GF-D8 (cell line): ENCODE measurements at places on chromosomes 4 and X.

- no peak for DNase-seq
Observed at GRCh38 chrX:79133904-79134303, 10.6 kb upstream of the GPR174 start.

- DNase-seq: no peak
Observed at GRCh38 chr4:126705266-126705665, 927.5 kb upstream of the INTU start.

DNA sequence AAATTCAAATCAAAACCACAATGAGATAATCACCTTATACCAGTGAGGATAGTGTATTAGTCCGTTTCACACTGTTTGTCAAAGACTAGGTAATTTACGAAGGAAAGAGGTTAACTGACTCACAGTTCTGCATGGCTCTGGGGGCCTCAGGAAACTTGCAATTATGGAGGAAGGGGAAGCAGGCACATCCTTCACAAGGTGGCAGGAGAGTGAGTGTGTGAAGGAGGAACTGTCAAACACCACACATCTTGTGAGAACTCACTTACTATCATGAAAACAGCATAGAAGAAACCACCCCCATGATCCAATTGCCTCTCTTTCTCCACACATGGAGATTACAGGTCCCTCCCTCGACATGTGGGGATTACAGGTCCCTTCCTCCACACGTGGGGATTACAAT is 54.7 kb upstream of the TRPC5 start:
- DNase-seq: no peak

- DNase-seq: no peak
Observed at GRCh38 chr4:8205241-8205707, 6.2 kb downstream of the SH3TC1 start.

DNA sequence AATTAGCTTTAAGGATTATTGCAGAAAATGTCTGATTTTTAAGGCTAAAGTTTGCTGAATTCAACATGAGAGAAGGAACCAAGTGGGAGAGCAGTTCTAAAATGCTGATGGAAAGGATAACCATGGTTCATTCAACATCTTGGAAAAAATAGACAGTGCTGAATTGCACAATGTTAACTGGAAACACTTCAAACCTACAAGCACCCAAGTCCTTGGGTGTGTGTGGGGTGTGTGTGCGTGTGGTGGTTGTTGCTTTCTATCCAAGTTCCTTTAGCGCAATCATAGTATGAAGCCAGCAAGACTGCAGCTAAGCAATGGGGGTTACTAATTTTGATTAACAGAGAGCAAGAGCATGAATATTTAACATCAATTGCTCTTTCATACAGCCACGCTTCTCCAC is 29.3 kb upstream of the SCOC start:
- no peak for DNase-seq

- DNase-seq: no peak
Observed at GRCh38 chrX:63434665-63435064, 83.5 kb upstream of the SPIN4 start.

GRCh38 chr4:169030562-169030982 is 20.5 kb upstream of the CBR4 start:
- no peak for DNase-seq

- DNase-seq: no peak
Observed at GRCh38 chrX:2430265-2430825, 70.4 kb downstream of the DHRSX start.

DNA sequence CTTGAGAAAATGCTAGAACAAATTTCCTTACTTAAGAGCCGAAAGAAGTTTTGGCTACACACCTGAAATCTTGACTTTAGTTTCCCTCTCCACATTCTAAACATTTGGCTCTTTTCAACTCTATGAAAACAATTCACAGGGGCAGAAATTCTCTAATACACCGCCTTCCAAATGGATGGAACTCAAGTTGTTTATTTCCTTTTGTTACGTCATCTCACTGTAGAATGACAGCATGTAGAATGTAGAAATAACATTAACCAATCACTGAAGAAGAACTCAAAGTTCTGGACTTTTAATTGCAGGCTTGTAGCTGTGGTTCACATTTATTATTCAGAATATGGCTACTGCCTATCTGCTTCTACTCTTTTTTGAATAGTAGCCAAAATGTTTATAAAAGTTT is 1.9 kb downstream of the DMP1 start:
- no peak for DNase-seq

DNA sequence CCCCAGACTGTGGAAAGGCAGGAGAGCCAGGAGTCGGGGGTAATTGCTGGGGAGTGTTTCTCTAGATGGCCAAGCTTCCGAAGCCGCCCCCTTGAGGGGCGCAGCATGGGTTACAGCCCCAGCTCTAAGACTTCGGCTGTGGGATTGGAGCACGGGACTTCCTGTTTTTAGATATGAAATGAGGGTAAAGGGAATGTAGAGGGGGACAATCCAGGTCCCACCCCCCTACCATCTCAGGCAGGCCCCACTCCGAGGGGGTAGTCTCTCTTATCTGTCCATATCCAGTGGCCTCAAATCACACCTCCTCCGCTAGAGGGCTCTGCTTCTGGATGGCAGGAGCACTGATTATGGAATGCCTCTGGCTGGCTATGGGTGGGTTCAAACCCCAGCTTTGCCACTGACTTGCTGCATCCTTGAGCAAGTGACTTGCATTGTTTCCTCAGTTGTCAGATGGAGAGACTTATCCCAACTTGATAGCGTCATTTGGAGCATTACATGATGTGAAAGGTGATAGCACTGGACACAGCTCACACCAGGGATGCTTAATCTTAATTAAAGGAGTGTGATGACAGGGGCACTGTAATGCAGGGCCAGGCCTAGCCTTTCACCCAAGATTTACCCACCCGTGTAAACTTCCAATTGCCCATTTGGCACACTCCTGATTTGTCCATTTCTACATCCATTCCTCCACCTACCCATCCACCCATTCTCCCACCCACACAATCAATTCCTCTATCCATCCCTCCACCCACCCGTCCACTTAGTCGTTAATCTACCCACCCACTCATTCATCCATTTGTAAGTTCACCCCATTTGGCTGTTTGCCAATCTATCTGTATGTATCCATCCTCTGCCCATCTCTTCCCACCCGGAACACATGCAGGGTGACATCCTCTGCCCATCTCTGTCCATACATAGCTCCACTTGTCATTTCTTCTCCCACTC is 848 bp upstream of the KCND1 start:
- no peak for DNase-seq

GRCh38 chr4:44415251-44415650 is 33.4 kb downstream of the KCTD8 start:
- no peak for DNase-seq

DNA sequence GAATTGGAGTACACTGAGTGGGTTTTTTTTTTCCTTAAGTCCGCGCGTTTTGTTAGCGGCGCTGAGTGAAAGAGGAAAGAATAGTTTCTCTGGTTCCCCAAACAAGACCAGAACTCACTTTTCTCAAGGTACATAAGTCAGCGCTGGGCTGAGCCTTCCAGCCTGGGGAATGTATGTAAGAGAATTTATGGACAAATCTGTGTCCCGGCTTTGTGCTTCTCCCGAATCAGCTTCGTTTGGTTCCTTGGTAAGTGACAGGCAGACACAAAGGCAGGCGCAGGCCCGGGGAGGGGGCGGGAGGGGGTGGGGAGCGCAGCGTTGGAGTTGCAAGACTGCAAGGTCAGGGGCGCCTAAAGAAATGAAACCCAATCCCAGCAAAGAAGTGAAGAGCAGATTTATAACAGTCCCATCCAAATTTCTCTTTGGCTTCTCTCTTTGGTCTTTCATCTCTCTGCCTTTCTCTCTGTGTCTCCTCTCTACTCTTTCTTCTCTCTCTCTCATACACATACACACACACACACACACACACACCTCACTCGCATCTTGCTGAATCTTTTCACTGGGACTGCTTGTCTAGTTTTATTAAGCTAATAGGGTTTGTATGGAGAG is 981 bp downstream of the TET2 start:
- peak; percentile 19 for DNase-seq

DNA sequence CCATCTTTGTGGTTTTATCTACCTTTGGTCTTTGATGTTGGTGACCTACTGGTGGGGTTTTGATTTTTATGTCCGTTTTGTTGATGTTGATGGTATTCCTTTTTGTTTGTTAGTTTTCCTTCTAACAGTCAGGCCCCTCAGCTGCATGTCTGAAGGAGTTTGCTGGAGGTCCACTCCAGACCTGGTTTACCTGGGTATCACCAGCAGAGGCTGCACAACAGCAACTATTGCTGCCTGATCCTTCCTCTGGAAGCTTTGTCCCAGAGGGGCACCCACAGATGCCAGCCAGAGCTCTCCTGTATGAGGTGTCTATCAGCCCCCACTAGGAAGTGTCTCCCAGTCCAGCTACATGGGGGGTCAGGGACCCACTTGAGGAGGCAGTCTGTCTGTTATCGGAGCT is 199.3 kb upstream of the WDFY3 start:
- no peak for DNase-seq

DNA sequence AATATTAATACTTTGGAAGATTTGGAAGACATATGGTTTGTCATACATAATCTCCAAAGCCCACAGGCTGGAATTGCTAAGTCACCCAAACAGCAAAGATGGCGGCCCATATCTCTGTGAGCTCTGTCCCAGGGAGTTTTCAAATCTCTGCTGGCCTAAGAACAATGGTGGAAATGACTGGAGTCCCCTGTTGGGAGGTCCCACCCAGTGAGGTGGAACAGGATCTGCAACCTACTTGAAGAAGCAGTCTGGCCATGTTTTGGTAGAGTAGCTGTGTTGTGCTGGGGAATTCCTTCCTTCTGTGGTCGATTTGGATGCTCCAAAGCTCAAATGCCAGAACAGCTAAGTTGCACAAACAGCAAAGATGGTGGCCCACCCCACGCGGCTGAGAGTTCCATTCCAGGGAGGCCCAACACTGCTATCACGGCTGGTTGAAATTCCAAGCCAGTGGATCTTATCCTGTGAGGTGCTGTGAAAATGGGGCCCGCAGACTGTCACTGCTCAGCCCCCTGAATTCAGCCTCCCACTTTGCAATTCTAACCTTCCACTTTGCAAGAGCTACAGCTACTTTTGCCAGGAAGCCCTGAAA is 3.2 kb upstream of the UGT2B7 start:
- no peak for DNase-seq

DNA sequence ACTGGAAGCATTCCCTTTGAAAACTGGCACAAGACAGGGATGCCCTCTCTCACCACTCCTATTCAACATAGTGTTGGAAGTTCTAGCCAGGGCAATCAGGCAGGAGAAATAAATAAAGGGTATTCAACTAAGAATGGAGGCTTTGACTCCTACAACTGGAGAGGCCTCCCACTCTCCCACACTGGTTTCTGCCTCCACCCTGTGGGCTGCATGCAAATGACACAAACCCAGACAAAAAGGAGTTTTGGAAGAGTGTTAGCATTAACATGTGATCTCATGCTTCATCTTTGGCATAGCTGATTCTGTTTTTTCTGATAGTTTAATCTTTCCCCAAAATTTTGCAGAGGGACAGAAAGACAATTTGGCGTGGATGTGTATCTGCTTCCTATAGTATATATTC is 80.8 kb upstream of the IQCM start:
- DNase-seq: no peak

- DNase-seq: no peak
Observed at GRCh38 chr4:53855581-53856250, 208.7 kb downstream of the CHIC2 start.

DNA sequence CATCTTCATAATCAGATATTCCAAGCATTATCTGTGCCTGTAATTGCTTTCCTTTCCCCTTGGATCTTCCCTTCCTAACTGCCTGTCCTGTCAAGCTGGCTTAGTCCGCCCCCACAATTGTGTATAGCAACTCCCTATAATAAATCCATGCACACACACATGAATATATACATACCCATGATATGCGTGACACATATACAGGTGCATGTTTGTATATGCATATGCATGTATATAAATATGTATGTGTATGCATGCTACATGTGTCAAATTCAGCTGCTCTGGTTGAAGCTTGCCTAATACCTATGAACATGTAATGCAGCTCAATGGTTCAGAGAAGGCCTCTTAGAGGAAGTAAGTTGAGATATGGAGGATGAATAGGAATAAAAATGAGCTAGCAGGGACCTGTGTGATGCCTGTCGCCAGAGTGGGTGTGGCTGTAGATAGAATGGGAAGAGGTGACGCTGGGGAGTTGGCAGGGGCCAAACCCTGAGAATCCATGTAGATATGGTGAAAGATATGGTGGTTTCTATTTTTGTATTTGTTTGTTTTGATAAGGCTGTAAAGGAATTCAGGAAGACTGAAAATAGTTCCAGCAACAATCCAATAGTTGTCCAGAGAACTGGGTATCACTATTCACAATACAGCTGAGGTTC is 595.0 kb upstream of the BOD1L1 start:
- DNase-seq: no peak

- no peak for DNase-seq
Observed at GRCh38 chr4:152678841-152679240, 956 bp downstream of the TMEM154 start.

- no peak for DNase-seq
Observed at GRCh38 chr4:15544248-15544729, 74.6 kb downstream of the CC2D2A start.

DNA sequence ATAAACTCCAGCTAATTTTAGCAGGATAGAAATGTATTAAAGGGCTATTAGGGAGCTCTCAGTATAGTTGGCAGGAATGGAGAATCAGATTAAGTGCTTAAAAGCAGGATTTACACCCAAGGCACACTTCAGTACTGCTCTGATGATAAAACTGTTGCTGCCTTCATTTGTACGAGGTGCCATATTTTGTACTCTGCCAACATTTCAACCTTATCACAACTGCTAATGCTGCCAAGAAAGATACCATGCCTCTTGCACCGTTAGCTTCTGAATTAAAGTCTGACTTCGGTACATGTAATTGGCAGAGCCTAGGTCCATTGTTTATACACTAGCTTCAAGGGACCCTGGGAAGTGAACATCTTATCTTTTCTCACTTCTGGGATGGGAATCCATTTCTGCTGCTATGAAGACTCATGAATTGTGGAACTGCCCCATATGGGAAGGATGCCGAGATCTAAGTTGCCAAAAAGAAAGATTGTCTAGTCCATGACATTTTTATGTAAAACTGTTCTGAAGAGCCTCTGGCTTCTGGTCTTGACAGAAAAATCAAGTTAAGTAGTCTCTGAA is 624.0 kb upstream of the IGFBP7 start:
- DNase-seq: no peak

- no peak for DNase-seq
Observed at GRCh38 chrX:153828308-153828707, 2.0 kb downstream of the PDZD4 start.

DNA sequence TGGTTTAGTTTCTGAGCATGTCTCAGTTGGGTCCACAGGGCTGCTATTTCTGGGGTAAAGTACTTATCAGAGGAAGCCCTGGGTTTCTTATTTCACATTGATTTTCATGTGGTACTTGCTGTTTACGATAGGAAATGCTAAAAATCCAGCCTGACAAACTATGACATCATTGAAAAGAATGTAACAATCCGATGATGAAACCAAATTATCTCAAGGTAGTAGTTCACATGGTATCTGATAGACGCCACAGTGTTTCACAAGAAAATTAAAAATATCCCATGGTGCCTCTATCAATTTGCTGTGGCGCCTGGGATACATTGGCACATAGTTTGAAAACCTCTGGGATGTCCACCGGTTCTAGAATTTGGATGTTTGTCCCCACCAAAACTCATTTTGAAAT is 418.9 kb upstream of the RPS6KA3 start:
- no peak for DNase-seq

GRCh38 chr4:15040916-15041463 is 38.7 kb downstream of the CPEB2 start:
- DNase-seq: no peak

- DNase-seq: no peak
Observed at GRCh38 chr4:105164548-105164947, 17.9 kb downstream of the TET2 start.

- DNase-seq: no peak
Observed at GRCh38 chr4:42658261-42658660, 1.4 kb upstream of the ATP8A1 start.
